ENCODE measurements at places on chromosomes 2 and 18.

- DNase-seq: no peak
Observed at GRCh38 chr2:207970147-207970825, 55.0 kb downstream of the PLEKHM3 start.

DNA sequence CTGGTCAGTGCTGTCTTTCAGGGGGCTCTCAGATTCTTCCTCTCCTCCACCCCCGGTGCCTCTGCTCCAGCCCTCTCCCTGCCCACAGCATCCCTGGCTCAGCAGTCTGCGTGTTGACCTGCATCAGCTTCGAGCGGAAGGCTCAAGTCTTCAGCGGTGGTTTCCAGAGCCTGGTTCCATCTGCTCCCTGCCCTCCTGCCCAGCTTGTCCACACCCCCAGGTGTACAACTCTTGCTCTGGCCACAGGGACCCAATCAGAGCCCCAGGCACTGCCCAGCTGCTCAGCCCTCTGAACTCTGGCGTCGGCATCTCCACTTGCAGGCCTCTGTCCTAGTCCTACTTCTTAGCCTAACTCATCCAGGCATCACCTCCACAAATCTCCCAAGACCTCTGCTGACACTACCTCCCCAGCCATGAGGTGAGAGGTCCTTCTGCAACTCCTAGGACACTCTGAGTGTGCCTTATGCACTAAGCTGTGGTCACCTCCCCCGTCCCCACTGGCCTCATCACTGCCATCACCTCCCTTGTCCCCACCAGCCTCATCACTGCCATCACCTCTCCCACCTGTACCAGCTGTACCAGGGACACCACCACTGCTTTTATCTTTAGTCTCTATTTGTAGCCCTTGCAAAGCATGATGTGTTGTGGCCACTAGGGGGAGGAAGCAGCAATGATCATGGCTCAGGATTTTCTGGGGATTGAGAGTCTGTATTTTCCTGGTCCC, 60.9 kb downstream of the EDAR start:
- no peak for DNase-seq

DNA sequence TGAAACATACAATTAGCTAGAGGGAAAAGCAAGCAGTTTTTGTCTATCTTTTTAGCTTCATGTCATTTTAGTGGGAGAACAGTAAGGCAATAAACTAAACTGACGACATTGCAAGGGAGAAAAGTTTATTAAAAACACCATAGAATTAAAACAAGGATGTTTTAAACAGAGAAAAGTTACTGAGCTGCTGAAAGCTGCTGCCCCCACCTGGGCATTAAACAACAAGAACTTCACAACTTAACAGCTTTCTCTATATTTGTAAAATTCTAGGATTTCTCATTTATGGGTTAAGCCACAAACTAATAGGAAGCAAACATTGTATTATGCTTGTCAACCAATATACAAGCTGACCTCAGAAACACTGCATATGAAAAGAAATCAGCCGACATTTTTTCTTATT, 289.2 kb downstream of the ERBB4 start:
- DNase-seq: no peak

GRCh38 chr2:6893876-6894482, 16.4 kb downstream of the RSAD2 start:
- DNase-seq: no peak

GRCh38 chr18:7608174-7608550, 41.0 kb downstream of the PTPRM start:
- no peak for DNase-seq

DNA sequence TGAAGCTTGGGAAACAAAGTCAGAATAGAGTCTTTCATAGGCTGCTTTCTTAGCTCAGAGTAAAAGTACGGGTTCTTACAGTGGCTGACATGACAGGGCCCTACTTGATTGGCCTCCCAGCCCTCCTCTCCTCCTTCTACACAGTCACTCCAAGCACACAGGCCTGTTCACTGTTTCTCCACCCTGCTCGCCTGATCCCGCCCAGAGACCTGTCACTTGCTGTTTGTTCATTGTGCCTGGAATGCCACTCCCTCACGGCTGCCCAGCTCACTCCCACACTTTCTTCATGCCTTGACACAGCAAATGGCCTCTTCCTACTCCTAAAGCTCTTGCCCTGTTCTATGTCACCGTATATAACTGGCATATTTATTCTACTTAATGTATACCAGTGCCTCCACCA, 104.8 kb downstream of the MAP4K4 start:
- DNase-seq: no peak

Measured in GM12878 (cell line).